ENCODE measurements at places on chromosomes 2 and 18.

DNA sequence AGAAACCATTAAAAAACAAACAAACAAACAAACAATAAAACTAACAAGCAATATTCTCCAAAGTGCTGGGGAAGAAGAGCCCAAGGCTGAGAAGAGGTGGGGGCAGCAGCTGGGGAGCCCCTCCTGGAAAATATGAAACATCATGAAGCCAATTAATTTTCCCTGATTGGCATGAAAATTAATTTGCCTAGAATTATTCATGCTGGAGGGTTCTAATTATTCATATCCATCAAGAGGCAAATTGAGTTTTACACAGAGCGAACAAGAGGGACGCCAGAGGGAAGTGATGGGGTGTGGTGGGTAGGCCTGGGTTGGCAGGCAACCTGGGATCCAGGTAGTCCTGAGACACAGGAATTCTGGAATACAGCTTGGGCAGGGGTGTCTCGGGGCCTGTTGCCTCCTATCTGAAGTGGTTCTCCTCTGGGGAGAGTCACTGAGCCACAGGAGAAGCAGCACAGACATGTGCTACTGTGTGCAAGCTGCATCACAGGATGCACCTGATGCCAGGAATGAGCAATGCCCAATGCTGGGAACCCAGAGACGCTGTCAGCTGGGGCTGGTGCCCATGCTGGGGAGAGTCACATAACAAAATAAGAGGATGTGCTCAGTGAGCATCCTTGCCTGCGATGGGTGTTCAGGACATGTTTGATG lies 100.5 kb downstream of the TEX51 start:
- peak; percentile 34 for DNase-seq

DNA sequence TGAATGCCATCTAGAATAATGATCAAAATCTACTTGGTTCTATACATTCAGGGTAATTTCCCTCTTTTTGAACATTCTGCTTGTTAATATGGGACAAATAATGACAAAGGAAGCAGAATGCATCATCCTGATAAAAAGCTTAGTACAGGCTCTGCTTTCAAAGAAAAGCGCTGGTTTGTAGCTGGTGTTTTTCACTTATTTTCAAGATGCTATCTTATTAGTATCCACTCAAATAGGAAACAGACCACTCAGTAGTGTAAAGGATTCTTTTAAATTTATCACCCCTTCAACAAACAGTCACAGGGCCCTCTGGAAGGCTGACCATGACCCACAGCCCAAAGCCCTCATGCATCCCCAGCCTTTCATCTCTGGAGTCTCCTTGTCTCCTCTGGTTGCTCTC lies 18.0 kb upstream of the AFF3 start:
- DNase-seq, result no peak

DNA sequence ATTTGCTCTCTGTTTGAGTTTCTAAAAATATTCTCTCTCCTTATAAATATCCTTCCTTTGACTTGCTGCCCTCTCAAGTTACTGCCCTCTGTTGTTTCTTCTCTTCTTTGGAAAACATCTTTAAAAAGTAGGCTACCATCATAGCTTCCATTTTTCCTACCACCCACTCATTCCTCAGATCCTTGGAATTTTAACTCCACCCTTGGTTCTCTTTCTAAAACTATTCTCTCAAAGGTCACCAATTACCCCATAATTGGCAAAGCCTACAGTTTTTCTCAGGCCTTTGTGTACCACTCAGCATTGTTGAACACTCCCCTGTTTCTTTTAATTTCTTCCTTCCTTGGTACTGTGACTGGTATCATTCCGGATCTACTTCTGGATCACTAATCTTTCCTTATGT lies 43.0 kb upstream of the ITGAV start:
- DNase-seq, result no peak

DNA sequence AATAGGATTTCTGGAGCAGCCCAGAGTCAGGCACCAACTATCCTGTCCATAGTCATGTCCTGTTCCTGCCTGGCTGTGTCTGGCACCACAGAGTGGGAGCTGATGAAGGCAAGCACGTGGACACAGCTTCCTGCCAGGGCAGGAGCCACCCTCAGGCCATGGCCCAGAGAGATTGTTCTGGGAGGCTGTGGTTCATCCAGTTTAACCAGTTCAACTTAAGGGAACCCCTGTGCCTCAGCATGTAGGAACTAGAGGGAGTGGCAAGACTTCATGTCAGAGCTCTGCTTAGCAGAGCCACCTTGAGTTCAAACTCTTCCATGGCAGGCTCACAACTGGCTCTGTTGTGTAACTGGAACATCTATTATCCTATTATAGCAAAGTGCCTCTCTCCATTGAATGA lies 73.2 kb upstream of the NCKAP5 start:
- no peak for DNase-seq

GRCh38 chr2:188333751-188334524 lies 42.3 kb downstream of the GULP1 start:
- no peak for DNase-seq

GRCh38 chr2:191171286-191171685 lies 20.5 kb upstream of the STAT4 start:
- DNase-seq, result no peak

GRCh38 chr18:58562999-58563667 lies 65.8 kb downstream of the ALPK2 start:
- no peak for DNase-seq

GRCh38 chr2:96662360-96662759 lies 19.8 kb downstream of the FER1L5 start:
- no peak for DNase-seq

DNA sequence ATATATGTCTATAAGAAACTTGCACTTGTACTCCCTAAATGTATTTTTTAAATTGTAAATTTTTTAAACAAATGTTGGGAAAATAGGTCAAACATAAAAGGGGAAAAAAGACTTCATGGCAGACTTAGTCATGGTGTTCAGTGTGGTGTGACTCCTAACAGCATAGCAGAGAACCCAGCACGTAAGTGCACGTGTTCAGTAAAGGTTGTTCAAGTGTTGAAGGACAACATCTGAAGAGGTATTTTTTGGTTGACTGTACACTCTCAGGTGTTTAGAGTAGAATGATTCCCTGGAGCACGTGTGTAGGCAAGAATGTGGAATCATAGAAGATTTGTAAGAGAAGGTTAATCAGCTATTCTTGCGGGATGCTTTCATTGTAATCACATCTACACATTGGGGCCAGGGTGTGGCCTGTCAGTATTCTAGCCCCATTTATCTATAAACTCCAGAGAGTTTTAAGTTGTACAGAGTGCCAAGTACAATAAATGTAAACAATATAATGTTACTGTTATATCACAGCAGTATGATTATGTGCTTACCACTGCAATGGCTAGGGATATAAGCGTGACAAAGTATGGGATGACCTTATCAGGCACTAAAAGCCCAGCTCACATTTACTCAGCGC lies 106.8 kb downstream of the CRIM1 start:
- no peak for DNase-seq

- DNase-seq, result no peak
Observed at GRCh38 chr2:34892766-34893165, 1293.7 kb upstream of the FAM98A start.

GRCh38 chr18:6821356-6821755 lies 91.8 kb downstream of the ARHGAP28 start:
- no peak for DNase-seq

- no peak for DNase-seq
Observed at GRCh38 chr2:123953846-123954245, 71.2 kb upstream of the CNTNAP5 start.

- no peak for DNase-seq
Observed at GRCh38 chr2:134739879-134740301, 21.1 kb upstream of the TMEM163 start.

GRCh38 chr2:207399301-207399700 lies 130.5 kb upstream of the CREB1 start:
- DNase-seq, result no peak

- DNase-seq, result no peak
Observed at GRCh38 chr18:3367491-3368091, 82.4 kb upstream of the TGIF1 start.

- DNase-seq, result no peak
Observed at GRCh38 chr2:159218389-159218788, 68.1 kb downstream of the WDSUB1 start.

GRCh38 chr18:73742957-73743356 lies 404.7 kb downstream of the FBXO15 start:
- DNase-seq, result no peak

DNA sequence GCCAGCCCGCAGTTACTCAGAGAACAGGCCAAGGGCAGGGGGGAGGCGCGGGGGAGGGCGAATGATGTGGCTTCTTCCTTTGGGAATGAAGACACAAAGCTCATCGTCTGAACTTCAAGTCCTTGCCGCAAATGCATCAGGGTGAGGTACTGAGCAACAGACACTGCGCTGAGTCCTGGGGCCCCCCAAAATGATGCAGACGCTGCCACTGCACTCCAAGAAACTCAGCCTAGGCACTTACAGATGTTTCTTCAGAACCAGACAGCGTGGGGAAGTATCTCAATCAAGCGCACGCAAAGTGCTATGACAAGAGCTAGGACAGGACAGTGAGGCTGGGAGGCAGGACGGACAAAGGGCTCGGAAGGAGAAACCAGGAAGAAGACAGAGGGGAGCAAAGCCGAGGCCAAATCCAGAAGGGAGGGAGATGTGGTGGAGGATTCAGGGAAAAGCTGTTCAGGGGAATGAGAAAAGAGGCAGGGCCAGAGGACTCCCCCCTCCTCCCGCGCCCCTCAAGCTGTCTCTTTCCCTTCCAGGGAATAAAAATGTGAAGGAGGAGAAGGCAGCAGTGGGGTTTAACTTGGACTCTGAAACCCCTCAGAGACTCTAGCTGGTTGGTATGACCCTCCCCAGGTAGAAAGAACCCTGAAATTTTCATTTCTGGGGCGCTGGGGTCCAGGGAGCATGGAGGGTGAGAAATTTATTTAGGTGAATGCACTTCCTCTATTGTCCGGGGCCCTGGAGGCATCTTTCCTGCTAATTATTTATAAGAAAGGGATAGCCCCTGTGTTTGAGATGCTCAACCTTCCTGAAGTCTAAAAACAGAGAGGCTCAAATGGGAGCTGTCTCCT lies 34.9 kb downstream of the CIB4 start:
- DNase-seq, result no peak

DNA sequence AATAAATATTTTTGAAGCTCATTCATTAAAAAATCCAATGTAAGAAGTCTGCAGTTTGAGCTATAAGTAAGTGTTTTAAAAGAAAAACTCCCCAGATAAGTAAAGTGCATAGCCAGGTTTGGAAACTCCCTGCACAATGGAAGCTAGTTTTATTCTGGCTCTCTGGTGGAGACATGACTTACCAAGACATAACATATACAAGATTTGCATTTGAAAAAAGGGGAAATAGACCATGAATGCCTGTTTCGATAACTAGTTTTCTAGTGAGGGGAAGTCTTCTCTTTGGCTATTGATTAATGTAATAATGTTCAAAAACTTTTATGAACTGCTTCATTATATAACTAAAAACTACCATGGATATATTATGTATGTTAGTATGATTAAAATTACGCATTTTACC lies 435.2 kb downstream of the ARHGAP15 start:
- DNase-seq, result no peak

DNA sequence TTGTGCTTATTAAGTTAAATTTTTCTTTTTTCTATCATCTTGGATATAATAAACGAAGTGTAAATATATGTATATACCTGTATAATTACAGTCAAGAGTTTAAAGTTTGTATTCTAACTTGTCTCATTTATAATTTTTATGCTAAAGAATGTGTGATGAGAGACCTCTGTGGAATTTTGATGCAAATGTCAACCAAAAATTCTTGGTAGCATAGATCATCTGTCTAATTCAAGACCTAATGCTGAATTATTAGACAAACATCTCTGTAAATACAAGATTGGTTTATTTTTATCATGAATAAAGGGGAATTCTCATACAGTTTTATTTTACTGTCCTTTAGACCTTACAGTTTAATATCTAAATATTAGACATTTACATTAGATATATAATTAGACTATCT lies 149.2 kb upstream of the VWC2L start:
- no peak for DNase-seq

DNA sequence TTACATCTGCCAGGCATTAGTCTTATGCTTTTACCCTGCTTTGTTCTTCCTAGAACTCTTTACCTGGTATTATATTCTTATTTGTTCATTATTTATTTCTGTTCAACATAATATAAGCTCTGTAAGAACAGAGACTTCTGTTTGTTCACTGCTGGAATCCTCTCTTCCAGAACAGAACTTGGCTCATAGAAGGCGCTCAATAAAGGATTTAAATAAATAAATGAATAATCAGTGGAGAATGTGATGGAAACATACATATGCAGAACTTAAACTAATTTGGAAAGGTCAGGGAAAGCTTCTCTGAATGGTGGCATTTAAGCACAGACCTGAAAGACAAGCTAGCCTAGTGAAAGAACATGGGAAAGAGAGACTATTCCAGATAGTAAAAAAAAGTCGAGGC lies 24.3 kb downstream of the NCKAP1 start:
- no peak for DNase-seq

- DNase-seq, result no peak
Observed at GRCh38 chr2:238657132-238658053, 190.5 kb upstream of the TWIST2 start.

DNA sequence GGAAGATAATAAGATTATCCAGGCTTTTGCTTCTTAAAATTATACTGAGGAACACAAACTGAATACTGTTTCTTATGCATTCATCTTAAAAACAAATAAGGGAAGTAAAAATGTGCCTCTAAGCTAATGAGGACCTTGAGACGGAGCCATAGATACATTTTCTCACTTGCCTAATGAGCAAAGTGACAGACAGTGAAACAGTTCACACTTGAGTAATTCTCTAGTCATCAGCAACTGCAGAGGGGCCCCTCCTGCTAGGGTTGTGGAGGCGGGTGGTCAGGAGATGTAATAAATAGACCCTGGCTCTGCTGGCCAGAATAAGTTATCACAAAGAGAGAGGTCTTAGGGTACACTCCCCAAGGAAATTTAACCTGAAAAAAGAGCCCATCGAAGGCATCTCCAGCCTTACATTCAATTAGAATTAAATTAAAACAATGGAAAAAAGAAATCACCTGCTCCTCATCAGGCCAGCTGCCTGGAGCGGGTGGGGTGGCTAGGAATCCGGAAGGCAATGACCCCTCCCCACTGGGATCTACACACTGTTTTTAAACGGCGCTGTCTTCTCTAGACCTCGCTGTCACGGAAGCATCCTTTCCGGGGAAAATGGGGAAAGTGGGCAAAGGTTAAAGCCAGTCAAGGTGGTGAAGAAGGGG lies 32.6 kb upstream of the INSIG2 start:
- DNase-seq, result no peak

DNA sequence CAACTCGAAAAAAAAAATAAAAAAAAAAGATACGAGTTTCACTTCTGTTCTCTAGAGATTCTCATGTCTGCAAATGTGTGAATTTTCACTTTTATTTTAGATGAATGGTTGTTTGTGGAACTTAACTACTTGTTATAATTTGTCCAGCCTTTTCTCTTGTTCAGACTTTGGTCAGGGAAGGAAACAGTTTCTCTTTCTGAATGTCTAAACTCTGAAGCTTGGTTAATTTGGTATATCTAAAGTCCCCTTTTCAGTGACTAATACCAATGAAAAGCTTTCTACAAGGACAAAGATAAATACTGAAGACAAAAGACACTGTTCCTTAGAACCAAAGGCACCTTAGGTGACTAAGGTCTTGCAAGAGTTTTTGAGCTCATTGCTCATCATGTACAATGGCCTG lies 144.4 kb upstream of the PIEZO2 start:
- no peak for DNase-seq

- DNase-seq, result no peak
Observed at GRCh38 chr18:79905993-79906392, 45.5 kb downstream of the SLC66A2 start.

- no peak for DNase-seq
Observed at GRCh38 chr2:109721135-109721534, 73.0 kb upstream of the RGPD5 start.
